Stimulated activated CD4-positive, alpha-beta T cell treated with anti-CD3 and anti-CD28 coated beads, Interleukin-4, amount 100 ng/mL, for 4 hours (primary cell): ENCODE measurements at places on chromosomes 6 and 20.

DNA sequence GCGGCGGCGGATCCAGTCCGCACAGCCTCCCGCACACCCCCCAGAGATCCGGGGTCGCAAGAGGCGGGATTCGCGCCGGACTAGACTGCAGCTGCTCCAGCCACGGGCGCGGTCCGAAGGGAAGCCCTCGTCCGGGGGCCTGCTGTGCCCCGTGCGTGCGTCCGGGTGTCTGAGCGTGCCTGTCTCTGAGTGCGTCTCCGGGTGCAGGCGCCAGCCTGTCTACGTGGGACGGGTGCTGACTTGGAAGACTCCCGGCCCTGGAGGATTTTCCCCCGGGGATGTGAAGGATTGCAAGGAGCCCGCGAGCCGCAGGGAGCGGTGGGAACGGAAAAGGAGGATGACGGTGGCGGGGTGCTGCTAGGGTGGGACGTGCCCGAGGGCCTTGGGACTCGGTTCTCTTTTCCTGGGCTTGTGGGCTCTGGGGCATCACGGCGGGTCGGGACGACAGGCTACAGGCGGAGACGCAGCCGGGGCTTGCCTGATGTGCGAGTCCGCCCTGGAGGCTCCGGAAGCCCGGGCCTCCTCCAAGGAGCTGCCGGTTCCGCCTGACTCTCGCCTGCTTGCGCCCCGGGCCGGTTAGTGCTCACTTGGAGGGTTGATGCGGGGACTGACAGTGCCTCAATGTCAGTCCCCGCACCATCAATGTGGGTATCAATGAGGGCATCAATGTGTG lies 5.7 kb downstream of the MAFB start:
- DNase-seq = no peak

DNA sequence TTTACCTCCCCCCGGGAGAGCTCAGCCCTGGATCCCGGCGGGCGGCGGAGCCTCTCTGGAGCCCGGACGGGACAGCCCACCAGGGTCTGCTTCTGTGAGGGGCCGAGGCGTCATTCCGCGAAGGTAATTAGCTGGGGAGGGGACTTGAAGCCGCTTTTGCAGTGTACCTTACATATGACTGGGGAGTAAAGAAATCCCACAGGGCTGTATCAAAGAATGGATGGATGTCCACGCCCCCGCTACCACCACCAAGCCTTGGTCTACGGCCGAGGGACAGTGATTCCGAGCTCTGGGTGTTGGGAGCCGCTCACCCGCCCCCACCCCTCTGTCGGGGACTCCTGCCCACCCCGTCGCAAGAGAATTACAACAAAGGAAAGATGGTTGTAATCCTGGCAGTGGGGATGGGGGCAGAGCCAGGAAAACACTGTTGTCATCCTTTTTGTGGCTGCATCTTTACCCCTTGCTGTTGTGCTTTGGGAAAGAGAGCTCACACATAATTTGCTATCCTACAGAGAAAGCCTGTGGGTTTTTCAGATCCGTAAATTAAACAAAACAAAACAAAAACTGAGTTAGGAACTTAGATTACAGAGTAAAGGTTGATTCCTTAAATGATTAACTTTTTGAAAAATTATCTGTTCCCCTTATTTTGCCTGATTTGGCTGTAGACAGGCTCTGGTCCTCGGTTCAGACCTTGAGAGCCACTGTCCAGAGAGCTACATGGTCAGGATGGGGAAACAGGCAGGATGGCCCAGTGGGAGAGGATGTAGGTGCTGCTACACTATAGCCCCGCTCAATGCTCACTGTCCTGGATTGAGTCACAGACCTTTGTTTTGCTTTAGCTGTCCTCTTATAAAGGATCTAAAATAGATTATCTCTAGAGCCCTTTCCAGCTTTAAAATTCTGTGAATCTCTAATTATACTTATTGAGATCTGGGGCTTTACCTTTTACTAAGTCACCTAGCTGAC lies 997 bp upstream of the FBXO30 start:
- DNase-seq = no peak

DNA sequence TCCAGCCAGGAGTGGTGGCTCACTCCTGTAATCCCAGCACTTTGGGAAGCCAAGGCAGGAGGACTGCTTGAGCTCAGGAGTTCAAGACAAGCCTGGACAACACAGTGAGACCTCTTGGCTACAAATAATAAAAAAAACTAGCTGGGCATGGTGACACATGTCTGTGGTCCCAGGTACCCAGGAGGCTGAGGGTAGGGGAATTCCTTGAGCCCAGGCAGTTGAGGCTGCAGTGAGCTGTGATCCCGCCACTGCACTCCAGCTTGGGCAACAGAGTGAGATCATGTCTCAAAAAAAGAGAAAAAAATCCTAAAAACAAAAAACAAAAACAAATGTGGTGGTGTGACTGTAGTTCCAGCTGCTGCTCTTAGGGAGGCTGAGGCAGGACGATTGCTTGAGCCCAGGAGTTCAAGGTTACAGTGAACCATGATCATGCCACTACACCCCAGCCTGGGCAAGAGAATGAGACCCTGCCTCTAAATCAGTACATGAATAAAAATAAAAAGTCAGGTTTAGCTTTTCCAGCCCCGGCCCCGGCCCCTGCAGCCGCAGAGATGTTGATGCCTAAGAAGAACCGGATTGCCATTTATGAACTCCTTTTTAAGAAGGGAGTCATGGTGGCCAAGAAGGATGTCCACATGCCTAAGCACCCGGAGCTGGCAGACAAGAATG lies 13.5 kb upstream of the SNRPC start:
- no peak for DNase-seq

GRCh38 chr6:44373051-44373450 lies 14.5 kb upstream of the CDC5L start:
- DNase-seq = no peak

GRCh38 chr20:19926591-19926990 lies 90.6 kb upstream of the NAA20 start:
- DNase-seq = no peak

DNA sequence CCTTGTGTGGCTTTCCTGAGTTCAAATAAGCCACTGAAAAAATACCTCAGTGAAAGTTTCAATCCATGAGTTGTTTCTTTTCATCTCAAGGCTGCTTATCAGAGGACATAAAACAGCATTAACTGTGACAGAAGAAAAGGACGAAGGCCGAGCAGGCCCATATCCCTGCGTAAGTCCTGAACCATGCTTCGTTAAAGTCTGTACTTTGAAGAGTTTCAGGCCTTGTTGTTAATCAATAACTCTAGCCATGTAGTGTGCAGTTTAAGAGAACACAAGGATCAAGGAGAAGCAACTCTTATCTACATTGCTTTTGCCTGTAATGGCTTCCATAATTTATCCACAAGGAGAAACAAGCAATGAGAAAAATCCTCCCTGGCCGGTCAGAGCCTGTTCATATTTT lies 165.4 kb downstream of the UST start:
- no peak for DNase-seq

DNA sequence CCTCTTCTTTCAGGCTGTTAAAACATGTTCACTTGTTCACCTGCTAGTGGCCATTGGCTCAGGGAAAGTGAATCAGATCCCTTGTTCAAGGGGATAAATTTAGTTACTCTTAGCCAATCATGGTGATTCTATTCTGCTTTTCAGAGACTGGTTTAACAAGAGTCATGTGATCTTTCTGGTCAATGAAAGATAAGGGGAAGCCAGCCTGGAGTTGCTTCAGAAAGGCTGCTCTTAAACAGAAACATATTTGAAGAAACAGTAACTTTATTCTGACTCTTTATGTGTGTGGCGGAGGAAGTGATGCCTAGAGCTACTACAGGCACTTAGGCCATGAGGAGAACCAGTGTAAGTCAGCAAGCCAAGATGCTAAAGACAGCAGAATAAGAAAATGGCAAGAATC lies 28.1 kb upstream of the AHI1 start:
- no peak for DNase-seq

DNA sequence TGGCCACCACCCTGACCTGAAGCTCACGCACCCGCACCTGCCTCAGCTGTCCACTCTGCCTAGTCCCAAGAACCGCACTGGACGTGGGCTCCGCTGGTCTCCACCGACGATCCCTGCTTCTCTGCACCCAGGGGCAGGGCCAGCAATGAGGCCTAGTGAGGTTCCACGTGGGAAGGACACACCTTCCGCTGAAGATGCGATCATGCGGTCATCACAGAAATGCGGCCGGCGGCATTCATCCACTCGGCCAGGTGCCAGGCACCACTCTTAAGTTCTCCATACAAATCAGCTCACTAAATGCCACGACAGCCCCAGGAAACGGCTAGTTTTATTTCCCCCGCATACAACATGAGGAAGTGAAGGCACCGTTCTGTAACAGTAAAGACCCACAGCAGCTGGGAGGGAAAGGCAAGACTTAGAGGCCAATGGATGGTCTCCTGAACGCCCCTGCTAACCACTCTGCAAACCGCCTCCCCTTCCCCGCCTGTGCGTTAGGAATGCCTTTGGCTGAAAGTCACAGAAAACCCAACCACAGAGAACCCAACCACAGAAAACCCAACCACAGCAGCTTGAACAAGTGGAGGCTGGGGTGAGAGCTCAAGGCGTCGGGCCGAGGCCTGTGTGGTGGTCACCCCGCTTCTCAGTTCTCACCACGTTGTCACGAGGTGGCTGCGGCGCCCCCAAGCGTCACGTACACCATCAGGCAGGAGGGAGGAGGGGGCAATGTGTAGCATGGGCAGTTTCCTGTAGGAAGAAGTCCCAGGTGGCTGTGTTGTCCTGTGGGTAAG lies 204.4 kb downstream of the TAF4 start:
- no peak for DNase-seq

DNA sequence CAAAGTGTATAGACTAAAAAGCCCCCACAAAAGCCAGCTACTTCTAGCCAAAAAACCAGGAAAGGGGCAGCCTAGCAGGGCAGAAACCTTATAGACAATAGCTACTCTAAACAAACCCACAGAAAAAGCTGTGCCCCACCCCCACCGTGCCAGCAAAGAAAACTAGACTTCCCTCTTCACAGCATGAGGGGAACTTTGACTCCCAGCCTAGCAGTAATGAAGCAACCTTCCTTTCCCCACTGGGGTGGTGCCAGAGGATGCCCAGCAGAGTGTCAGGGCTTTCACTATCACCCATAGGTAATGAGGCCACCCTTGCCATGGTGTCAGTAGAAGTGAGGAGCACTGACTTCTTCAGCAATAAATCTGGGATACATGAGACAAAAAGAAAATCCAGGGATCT lies 99.0 kb upstream of the LGSN start:
- no peak for DNase-seq

- DNase-seq = no peak
Observed at GRCh38 chr6:26541579-26541978, 3.4 kb downstream of the HMGN4 start.

GRCh38 chr20:39897781-39898466 lies 791.1 kb downstream of the MAFB start:
- no peak for DNase-seq

DNA sequence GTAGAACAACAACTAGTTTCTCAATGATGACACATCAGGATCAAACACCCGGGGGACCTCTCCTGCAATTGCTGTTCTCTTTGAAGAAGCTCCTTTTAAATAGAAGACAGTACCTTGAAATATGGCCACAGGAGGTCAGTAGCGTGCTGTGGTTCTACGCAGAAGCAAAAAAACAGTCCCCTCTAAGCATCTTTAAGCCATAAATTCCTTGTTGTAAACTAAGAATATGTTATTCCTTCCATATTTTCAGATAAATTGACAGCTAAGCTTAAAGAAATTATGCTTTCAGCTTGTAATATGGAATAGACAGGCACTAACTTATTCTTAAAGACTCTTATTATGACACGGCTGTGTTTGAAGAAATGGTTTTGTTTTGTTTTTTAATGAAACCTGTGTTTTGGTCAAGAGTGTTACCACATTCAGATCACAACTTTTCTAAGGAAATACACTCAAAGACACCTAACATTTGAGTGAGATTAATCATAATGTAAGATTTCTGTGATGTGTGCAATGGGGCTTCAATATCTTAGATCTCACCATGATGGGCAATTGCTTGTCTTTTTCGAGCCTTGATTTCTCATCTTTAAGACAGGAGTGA lies 49.7 kb upstream of the IL20RA start:
- DNase-seq = peak; percentile 11

DNA sequence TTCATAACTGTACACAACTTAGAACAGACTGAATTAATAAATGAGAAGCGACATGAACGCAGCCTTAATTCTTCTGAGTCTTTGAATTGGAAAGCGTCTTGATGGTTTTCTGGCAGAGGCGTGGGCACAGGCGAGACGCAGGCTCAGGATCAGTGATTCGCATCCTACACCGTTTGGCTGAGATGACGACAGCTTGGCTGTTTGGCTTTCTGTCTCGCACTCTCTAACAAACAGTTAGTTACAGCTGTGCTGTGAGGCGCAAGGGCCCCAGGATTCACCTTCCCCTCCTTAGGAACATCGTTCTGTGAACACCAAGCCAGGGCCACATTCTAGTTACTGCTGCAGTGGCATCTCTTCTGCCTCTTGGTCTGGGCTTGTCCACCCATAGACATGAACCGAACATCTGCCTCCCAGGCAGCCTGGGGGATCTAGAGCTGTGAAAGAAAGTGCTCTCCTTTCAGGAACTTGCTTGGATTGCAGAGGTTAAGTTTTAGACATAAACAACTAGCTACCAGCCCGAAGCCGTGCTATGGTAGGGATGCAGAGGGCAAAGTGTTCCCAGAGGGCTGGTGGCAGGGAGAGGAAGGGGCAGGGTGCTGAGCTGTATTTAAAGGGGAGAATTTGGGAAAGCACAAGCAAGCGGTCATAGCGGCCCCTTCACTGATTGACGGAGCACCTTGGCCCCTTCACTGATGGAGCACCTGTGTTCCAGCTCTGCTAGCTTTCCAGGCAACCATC lies 49.6 kb downstream of the TCP11 start:
- DNase-seq = no peak

GRCh38 chr20:52256454-52256853 lies 64.9 kb upstream of the ZFP64 start:
- no peak for DNase-seq

DNA sequence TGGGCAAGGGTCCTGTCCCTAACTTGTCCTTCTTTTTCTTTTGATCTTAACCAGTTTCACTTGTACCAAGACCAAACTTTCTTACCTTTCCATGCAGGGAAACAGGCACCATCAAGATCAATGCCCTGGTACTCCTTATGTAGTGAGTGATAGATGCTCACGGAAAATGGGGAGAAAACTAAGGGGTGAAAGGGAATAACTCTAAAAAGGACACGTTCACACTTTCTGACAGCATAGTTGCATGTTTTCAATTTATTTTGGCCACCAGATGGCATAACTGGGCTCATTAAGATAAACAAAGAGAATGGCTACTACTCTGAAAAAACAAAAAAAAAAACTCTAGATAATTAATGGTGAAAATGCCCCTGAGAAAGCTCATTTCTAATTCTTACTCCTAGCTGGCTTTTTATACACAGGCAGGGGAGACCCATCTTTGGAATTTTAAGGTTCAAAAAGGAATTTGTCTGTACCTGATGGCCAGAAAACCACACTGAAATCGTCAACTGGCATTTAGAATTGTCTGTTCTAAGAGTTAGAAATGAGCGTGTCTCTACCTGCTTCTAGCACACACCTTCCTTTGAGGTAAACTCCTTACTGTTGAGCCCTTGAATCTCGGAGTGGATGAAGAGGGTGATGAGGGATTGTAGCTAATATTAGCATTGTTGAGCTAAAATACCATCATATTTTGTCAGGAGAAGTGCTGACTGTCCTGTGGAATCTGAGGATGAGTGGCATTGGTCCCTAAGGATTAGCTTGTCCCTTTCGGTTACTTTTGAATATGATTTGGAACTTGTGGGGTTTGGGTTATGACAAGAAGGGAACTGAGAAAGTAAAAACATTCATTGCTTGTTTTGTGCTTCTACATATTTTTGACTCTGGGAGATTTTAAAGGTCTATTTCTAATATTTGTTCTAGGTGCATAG lies 62.2 kb upstream of the DDR1 start:
- no peak for DNase-seq
